Naive thymus-derived CD4-positive, alpha-beta T cell (primary cell): ENCODE measurements at places on chromosomes 3 and 15. TPM values are rescaled to one million over a fixed set of nuclear protein-coding genes. Genes with fewer than 3 reads are reported as not detected.

Gene ISLR2
- total RNA-seq: not detected

Gene TPRG1
- total RNA-seq: 5.4 and 5.8 TPM in 2 replicates

Gene ACTC1
- total RNA-seq: not detected in 2 replicates

DNA sequence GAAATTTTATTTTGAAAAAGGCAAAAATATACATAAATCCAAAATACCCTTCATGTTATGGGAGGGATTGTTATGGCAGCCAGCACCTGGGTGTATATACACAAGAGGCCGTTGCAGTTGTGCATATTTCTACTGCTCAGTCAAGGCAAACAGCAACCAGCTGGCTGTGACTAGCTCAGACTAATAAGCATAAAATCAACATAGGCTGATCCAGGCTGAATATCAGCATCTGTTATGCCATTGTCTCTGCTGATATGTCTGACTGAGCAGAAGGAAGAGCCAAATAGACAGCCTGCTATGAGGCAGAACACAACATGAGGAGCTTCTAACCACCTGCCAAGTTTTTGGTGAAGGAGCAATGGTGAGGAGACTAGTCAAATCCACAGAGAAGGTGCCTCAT, 457.5 kb upstream of the ALCAM start:
- H3K4me3 ChIP-seq: no peak overlapping the region
- H3K27ac ChIP-seq: no peak overlapping the region
- no peak for DNase-seq
- H3K27me3 ChIP-seq: no peaks in the 10 kb centered on the region
- no peaks in the 10 kb centered on the region for H3K4me1 ChIP-seq

DNA sequence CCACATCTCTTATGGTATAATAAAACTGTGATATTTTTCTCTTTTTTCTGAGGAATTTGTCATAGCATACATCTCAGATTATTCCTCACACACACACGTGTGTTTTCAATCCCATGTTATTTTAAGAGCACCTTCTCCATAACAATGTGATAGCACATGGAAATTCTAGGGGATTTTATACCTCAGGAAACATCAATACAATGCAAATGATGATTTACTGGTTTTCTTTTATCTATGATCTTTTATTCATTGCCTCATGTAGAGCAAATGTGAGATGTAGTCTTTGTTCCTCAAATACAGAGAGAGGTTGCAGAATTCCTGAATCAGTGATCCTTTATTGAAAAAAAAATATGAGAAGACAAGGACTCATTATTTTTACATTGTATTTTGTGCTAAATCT, 128.3 kb upstream of the ROBO1 start:
- no peak for DNase-seq
- H3K27ac ChIP-seq: no peak overlapping the region
- no peaks in the 10 kb centered on the region for H3K4me1 ChIP-seq
- H3K36me3 ChIP-seq: no peaks in the 10 kb centered on the region
- no peak overlapping the region for H3K4me3 ChIP-seq
